ENCODE measurements at places on chromosomes 11 and 22. TPM values are rescaled to one million over a fixed set of nuclear protein-coding genes. Genes with fewer than 3 reads are reported as not detected.

Gene KCNJ11
- total RNA-seq, result not detected

Gene OPCML
- not detected for total RNA-seq

Gene MS4A15
- not detected for total RNA-seq

Gene OR52H1
- total RNA-seq, result 0.16 TPM

Gene C11orf86
- not detected for total RNA-seq

Gene VPREB1
- not detected for total RNA-seq

Gene KRTAP5-2
- total RNA-seq, result not detected

Gene GSTT2
- 0.13 TPM for total RNA-seq

Gene CBLIF
- not detected for total RNA-seq

Gene OTOG
- total RNA-seq, result not detected

Gene PPP2R1B
- 25.9 TPM for total RNA-seq

Gene TIMP3
- 48.7 TPM for total RNA-seq

Gene DEFB131B
- total RNA-seq, result not detected

Gene FGF3
- not detected for total RNA-seq

Gene UBQLN3
- total RNA-seq, result under 0.01 TPM

Gene NTM
- total RNA-seq, result 61.4 TPM

Gene BTBD18
- total RNA-seq, result not detected

Gene RPUSD4
- total RNA-seq, result 25.2 TPM

Gene PARVG
- not detected for total RNA-seq

Gene RFPL1
- not detected for total RNA-seq

Gene OR51B5
- not detected for total RNA-seq

Gene GRM5
- total RNA-seq, result 0.08 TPM

Gene FREY1
- total RNA-seq, result not detected

Gene ADAMTS15
- total RNA-seq, result 20.4 TPM

Gene HTR3B
- total RNA-seq, result not detected

Gene P2RX6
- 2.1 TPM for total RNA-seq

Gene NEFH
- total RNA-seq, result 1.3 TPM

Gene ELMOD1
- total RNA-seq, result not detected

Gene TLCD5
- total RNA-seq, result 6.0 TPM

Gene ASRGL1
- total RNA-seq, result 1.8 TPM

Gene PRG2
- total RNA-seq, result not detected

Gene CHRNA10
- 0.39 TPM for total RNA-seq

Gene OR10D3
- total RNA-seq, result not detected

Gene C11orf42
- not detected for total RNA-seq

Gene LZTR1
- 50.3 TPM for total RNA-seq

Gene TRIM49B
- total RNA-seq, result not detected

Gene MPEG1
- not detected for total RNA-seq

Gene DSCAML1
- total RNA-seq, result not detected

Gene MMP1
- 861 TPM for total RNA-seq

Gene C1QTNF6
- 24.8 TPM for total RNA-seq

Gene PANX2
- total RNA-seq, result 0.65 TPM

Gene EFEMP2
- 127 TPM for total RNA-seq

Gene CHST1
- total RNA-seq, result 4.9 TPM

Gene DNAL4
- total RNA-seq, result 33.5 TPM

Gene C11orf97
- not detected for total RNA-seq

Gene CELSR1
- 5.2 TPM for total RNA-seq

Gene TYR
- not detected for total RNA-seq

Gene C1QTNF4
- total RNA-seq, result 6.3 TPM

Gene HBD
- not detected for total RNA-seq

Gene OR2AG2
- not detected for total RNA-seq

Gene C22orf15
- 0.52 TPM for total RNA-seq

Gene SYT8
- not detected for total RNA-seq

Gene ATG13
- total RNA-seq, result 95.4 TPM

Gene SCYL1
- 136 TPM for total RNA-seq

Gene LRRC56
- total RNA-seq, result 2.6 TPM

Gene FOSL1
- total RNA-seq, result 26.8 TPM

Gene MARK2
- 16.0 TPM for total RNA-seq

Data from epithelial cell of alveolus of lung (primary cell).